DMS79 (cell line): ENCODE measurements at places on chromosomes 1 and 21.

DNA sequence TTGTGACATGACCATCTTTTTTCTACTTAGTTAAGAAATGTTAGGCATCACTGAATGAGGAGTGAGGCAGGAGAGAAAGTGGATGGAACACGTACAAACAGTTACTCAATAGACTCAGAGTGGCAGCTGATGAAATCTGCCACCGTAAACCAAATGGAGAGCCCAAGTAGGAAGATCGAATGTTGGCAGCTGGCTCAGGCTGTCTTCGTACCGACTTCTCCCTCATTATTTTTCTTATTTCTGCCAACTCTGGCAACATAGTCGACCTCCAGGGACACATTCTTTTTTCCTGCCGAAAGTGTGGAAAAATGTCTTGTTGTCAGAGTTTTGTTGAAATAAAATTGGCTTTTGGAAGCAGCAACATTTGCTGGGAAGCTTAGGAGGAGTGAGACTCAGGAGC lies 143.3 kb downstream of the GREM2 start:
- no peak for DNase-seq

DNA sequence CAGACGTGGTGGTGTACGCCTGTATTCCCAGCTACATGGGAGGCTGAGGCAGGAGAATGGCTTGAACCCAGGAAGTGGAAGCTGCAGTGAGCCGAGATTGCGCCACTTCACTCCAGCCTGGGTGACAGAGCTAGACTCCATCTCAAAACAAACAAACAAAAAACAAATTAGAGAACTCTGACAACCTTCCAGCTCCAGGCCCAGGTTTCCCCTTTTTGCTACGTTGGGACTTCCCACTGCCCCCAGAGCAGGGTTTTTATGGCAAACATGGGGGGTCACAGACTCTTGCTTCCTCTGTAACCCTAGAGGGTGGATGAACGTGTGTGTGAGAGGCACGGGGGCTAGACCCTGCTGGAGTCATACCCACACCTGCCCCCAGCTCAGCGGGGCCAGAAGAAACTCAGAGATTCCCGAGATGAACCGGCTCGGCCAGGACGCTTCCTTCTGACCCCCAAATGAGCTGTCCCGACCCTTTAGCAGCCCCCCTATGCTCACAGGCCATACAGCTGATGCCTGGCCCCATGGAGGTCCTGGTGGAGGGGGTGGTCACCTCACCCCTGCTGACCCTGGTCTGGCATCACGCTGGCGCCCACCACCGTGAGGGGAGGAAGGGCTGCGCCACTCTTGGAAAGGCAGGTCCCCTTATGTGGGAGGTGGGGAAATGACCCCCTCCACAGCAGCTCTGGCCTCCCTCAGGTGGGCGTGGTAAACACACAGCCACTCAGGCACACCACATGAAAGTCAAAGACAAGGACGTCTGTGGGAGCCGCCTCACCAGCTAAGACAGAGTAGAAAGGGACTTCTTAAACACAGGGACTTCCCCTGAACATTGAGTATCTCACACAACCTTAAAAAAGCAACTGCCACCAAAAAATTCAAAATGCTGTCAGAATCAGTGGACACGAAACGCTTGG lies 7.1 kb downstream of the GPR157 start:
- DNase-seq = no peak

GRCh38 chr1:64701071-64701470 lies 43.8 kb upstream of the RAVER2 start:
- DNase-seq = no peak

- no peak for DNase-seq
Measured at GRCh38 chr1:19824541-19824940, 9.5 kb upstream of the RNF186 start.

GRCh38 chr21:42737951-42738590 lies 84.7 kb downstream of the PDE9A start:
- no peak for DNase-seq

- no peak for DNase-seq
Measured at GRCh38 chr21:42456457-42456856, 39.6 kb downstream of the RSPH1 start.

- DNase-seq = no peak
Measured at GRCh38 chr1:79842811-79843210, 836.3 kb upstream of the ADGRL4 start.

- no peak for DNase-seq
Measured at GRCh38 chr1:68919075-68919474, 422.2 kb upstream of the DEPDC1 start.

- DNase-seq = no peak
Measured at GRCh38 chr1:170305777-170306512, 160.2 kb downstream of the NTMT2 start.

DNA sequence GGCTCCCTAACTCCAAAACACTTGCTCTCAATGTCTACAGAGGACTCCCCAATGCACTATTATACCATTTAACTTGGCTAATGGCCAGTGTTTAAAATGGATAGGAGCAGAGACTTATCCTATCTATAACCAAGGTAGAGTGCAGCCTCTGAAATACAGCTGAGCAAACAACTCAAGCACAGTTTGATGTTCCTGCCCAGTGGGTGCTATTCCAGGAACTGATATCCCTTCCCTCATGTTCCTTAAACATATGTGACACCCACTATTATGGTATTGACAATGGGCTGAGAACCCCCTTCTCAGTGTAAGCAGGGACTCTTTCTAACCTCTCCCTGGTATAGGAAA lies 51.7 kb downstream of the SH3GLB1 start:
- no peak for DNase-seq

GRCh38 chr1:229557200-229557850 lies 1.2 kb downstream of the ABCB10 start:
- no peak for DNase-seq

GRCh38 chr1:203555076-203555475 lies 61.1 kb downstream of the OPTC start:
- no peak for DNase-seq

GRCh38 chr1:85019994-85020393 lies 23.1 kb upstream of the MCOLN2 start:
- DNase-seq = no peak

- no peak for DNase-seq
Measured at GRCh38 chr1:41618066-41618825, 133.8 kb upstream of the EDN2 start.

DNA sequence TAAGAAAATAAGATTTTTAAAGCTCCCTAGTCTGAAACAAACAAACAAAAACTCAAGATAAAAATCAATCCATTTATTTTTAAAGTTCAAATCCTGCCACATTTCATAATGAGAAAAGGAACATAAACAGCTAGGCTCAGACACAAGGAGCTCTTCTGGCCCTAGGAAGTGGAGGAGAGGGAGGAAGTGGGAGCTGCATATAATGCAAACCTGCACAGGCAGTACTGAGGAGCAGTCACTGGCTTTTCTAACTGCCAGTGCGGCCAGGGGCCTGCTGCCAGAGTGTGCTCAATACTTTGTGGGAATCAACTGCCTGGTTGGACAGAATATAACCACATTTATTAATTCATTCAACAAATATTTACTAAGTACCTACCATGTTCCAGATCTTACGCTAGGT lies 139.8 kb upstream of the SPATA6 start:
- DNase-seq = no peak

GRCh38 chr1:192808163-192808517 lies 699 bp upstream of the RGS2 start:
- no peak for DNase-seq

- DNase-seq = no peak
Measured at GRCh38 chr1:201505503-201505890, 1.4 kb downstream of the CSRP1 start.

DNA sequence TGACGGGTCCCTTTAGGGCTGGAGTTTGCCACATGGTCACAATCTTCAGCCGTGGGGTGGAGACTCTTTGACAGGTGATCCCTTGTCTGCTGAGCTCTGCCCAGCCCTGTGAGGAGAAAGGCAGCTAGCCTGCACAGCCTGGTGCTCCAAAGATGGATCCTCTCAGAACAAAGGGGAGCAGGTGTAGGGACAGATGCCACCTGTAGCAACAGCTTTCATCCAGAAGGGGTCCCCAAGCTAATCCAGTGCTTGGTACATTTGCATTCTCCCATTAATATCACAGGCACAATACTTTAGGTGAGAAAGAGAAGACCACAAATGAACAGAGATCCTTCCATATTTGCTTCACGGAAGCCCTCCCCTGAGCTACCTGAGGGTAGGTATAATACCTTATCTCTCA lies 93.2 kb downstream of the CCDC185 start:
- no peak for DNase-seq

GRCh38 chr1:30713311-30713710 lies 10.1 kb downstream of the MATN1 start:
- DNase-seq = no peak

- no peak for DNase-seq
Measured at GRCh38 chr1:236342403-236343245, 51.5 kb upstream of the EDARADD start.

DNA sequence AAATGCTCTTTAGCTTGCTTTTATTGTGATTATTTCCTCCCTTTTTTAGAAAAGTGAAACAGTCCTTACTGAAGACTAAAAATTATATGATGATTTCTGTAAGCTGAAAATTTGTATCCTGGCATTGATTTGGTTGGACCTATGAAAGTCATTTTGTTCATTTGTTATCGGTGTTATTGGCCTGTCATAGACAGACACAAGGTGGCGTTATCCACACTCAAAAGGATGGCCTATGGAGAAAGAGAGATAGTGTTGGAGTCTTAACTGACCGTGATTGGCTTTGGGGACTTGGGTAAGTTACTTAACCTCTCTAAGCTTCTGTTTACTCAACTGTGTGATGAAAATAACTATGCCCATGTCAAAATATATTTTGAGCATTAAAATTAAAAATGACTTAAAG lies 203.6 kb upstream of the CHODL start:
- no peak for DNase-seq

GRCh38 chr1:214623430-214623829 lies 20.4 kb downstream of the CENPF start:
- DNase-seq = no peak

GRCh38 chr1:93620172-93620840 lies 61.3 kb downstream of the BCAR3 start:
- DNase-seq = no peak
